ENCODE measurements at places on chromosomes 3 and 15.

DNA sequence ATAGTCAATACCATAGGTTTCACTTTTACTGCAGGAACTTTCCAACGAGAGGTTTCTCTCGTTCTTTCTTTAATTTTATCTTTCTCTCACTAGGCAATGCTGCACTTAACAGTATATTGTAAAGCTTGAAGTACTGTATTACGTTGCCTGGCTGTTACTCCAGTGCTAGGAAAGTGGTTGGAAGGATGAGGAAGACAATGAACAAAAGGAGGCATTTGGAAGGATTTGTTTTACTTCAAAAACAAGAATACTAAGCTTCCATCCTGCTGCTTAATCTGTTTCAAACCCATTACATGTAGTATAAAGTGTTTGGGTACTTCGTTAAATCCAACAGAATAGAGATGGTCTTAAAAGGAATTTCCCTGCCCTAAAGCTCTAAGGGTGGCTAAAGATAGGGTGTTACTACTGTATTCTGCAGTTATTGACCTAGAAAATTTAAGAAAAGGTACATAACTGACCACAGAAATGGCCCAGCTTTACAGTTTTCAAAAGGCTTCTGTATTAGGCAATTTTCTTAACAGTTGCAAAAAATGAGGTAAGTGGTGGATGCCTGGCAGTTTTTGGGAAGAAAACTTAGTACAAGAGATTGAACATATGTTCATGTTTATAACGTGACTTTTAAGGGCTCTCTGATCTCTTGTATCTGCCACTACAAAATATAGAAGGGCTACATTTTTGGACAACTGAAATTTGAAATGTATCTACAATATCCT lies 785 bp upstream of the IFT57 start:
- DNase-seq = peak; percentile 17

DNA sequence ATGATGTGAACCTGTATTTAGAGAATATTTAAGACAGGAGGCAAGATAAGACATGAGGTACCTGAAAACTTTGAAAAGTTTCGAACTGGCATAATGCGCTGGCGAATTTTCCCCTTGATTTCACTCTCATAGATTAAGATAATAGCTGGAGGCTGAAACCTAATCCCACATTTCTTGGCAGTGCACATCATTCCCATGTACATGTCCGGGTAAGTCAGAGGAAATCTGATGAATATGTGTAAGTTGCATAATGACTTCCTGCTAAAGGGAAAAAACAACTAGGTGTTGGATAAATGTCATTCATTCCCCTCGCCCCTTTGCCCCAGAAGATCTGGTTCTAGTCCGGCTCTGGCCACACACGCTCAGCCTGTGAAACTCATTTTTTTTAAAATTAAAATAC lies 3.6 kb downstream of the CEP19 start:
- DNase-seq = no peak

DNA sequence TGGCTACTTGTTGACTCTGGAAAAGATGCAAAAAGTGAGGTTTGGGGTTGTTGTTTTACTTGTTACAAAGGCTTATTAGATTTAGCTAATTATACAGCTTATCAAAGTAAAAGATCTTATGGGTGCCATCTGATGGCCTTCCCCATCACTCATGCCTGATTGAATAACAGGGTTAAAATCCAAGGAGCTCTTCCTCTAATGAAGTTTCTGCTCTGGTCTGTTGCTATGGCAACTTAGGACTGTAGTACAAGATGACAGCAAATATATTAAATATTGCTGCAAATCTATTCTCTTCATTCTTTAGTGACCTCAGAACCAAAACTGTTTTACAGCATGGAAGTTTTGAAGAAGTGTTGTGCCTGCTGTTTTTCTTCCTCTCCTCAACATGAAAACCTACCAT lies 45.6 kb upstream of the SRGAP3 start:
- no peak for DNase-seq

GRCh38 chr3:12590096-12590495 lies 33.2 kb downstream of the MKRN2 start:
- DNase-seq = no peak

DNA sequence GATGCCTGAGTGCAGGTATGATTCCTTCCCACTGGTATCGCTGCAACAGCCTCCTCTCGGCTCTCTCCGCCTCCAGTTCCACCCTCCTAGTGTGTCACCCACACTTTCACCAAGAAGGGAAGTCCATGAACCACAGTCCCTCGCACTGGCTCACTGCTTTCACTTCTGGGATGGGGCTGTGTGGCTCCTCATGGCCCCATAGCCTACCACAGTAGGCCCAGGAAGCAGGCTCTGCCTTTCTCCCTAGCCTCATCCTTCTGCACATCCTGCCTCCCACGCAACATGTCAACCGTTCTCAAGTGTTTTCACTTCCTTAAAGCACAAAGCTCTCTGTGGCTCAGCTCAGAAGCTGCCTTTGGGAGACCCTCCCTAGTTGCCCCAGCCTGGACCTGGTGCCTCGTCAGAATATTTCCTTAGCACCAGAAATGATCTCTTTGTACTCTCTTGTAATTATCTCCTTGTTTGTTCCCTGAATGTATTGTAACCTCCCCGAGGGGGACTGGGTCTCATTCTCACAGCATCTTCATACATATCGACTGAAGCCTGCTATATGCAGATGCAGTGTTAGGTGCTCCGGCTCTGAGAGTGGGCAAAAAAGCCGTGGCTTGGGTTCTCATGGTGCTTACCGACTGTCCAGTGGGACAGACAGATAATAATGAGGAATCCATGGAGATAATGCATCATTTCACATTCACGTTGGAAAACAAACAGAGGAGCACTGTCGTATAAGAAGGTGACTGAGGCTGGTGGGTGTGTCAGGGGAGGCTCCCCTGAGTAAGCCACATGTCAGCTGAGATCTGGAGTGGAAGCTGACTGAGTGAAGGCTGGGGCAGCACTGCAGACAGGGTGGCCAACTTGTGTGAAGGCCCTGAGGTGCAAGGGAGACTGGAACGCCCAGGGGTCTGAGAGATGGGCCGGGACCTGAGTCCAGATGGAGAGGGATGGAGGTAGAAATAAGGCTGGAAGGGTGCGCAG lies 107.1 kb downstream of the DGKG start:
- peak; percentile 66 for DNase-seq

DNA sequence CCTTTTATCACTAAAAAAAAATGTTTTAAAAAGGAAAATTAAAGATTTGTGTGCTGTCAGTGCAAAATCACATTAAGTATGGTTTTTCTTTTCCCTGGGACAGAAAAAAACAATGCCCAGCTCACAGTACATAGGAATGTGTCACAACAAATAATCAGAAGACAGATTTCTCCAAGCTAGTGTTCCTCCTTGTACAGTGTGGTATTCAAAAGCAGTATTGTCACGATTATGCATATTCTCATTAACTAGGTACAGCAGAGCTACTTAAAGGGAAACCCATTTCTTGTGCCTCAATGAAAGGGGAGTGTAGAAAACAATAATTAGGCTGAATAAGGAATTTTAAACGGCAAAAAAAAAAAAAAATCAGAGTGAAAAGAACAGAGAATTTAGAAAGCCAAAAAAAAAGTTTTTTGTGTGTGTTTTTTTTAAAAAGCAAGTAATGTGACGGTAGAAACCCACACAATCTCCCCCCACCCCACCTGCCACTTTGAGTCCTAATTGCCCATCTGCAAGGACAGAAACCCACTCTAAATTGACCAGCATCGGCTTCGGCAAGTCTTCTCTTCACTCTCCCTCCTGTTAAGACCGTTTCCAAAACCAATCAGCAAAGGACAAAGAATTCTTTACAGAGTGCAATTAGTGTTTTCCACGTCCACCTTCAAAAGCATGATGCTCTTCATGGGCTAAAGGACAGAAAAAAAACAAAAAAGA lies 41.0 kb downstream of the EIF4E3 start:
- no peak for DNase-seq

GRCh38 chr15:88497109-88497765 lies 29.7 kb downstream of the MRPS11 start:
- DNase-seq = no peak

GRCh38 chr3:191263365-191263764 lies 64.3 kb downstream of the OSTN start:
- peak; percentile 15 for DNase-seq

DNA sequence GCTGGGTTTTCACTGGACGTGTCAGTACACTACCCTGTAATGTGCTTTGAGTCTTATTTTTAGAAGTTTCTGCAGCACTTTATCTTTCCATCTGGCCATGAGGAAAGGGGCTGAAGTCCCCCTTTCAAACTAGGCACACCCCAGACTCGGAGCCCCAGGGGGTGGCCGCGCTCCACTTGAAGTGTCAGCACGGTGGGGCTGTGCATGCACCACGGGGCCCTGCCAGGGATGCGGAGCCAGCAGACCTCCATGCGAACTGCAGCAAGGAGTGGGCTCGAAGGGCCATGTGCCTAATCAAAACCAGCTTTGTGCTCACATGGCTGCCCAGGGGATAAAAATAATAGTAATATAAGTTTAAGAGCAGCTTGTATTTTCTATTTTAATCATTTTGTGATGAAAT lies 100.9 kb upstream of the HACD2 start:
- no peak for DNase-seq
